Left kidney (tissue), 8 donors: ENCODE measurements at places on chromosomes 3 and 15. TPM values are rescaled to one million over a fixed set of nuclear protein-coding genes. Genes with fewer than 3 reads are reported as not detected.

CMTM8 gene
- polyA plus RNA-seq: 8.4 TPM

SEMA3F gene
- polyA plus RNA-seq: 69.8 TPM

- no peak for DNase-seq
Measured at GRCh38 chr3:23170291-23170690, 32.8 kb upstream of the UBE2E2 start.

DNA sequence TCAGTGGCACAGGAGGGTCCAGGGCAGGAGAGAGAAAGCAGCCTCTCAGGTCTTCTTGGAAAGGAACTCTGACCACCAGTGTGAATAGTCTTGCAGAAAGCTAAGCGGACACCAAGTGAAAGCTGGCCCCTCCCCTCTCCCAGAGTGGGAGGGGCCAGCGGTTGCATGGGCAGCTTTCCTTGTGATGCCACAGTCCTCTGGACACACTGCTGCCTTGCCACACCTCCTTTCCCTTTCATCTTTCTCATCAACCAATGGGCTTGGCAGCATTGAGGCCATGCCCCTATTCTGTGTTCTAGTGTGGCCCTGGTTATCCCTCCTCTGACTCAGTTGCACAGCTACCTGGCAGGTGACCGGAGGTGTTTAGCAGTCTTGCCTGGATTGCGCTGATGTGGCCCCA, 49.7 kb upstream of the GOLGA6B start:
- DNase-seq: no peak

- DNase-seq: no peak
Measured at GRCh38 chr3:45544024-45544716, 50.4 kb upstream of the LIMD1 start.
